Suprapubic skin (tissue), 4 donors: ENCODE measurements at places on chromosomes 12 and 14. TPM values are rescaled to one million over a fixed set of nuclear protein-coding genes. Genes with fewer than 3 reads are reported as not detected.

SLCO1B1 gene
- total RNA-seq, result not detected

PSME1 gene
- 79.7 TPM for total RNA-seq

SLC38A1 gene
- total RNA-seq, result 110 TPM

BDKRB2 gene
- 14.4 TPM for total RNA-seq

HOXC11 gene
- total RNA-seq, result 3.1 TPM

GALNT8 gene
- 0.34 TPM for total RNA-seq

SLC7A8 gene
- total RNA-seq, result 67.7 TPM

RNASE9 gene
- total RNA-seq, result not detected

GRIN2B gene
- total RNA-seq, result not detected

TMEM132D gene
- total RNA-seq, result not detected

DNA sequence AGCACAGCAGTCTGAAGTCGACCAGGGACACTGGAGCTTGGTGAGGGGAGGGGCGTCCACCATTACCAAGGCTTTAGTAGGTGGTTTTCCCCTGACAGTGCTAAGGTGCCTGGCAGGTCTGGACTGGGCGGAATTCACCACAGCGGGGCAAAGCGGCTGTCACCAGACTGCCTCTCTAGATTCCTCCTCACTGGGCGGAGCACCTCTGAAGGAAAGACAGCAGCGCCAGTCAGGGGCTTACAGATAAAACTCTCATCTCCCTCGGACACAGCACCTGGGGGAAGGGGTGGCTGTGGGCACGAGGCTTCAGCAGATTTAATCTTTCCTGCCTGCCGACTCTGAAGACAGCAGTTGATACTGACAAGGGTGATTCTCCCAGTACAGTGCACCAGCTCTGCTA lies 39.1 kb downstream of the DDHD1 start:
- no peak overlapping the region for H3K4me3 ChIP-seq
- no peak overlapping the region for H3K27ac ChIP-seq
- H3K4me1 ChIP-seq, result no peaks in the 10 kb centered on the region
- no peaks in the 10 kb centered on the region for H3K36me3 ChIP-seq

GRCh38 chr12:24596768-24597388 lies 352.0 kb downstream of the BCAT1 start:
- no peak overlapping the region for H3K4me3 ChIP-seq
- no peaks in the 10 kb centered on the region for H3K4me1 ChIP-seq
- no peak overlapping the region for H3K27ac ChIP-seq
- no peaks in the 10 kb centered on the region for H3K36me3 ChIP-seq

GRCh38 chr12:88552610-88553079 lies 27.6 kb downstream of the KITLG start:
- no peak overlapping the region for H3K4me3 ChIP-seq
- no peaks in the 10 kb centered on the region for H3K36me3 ChIP-seq
- H3K4me1 ChIP-seq, result peaks cover 34% of the 10 kb centered on the region
- no peaks in the 10 kb centered on the region for H3K27me3 ChIP-seq
- no peak for DNase-seq

GRCh38 chr12:61356485-61356884 lies 903.7 kb upstream of the USP15 start:
- H3K27ac ChIP-seq, result no peak overlapping the region

DNA sequence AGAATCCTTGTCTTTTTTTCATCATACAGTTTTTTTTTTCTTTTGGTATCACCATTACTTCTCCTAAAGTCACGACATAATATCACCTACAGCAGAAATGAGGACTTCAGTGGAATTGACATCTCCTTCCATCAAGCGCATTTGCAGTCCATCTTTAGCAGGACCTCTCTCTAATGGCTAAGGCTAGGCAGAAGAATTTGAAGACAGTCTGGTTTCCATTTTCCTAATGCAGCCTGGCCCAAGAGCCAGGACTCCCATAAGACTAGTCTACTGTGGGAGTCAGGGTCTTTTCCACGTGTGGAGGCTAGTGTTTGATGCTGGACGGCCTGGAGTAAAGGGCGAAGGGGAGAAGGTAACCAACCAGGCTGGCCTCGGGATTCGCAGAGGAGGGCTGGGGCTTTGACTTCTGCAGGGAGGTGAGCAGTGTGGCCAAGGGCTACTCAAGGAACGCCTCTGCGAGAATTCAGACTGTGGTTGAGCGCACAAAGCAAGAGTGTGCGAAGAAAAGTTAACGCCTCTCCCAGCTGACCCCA lies 769 bp upstream of the ZNF740 start:
- peaks cover 49% of the 10 kb centered on the region for H3K4me1 ChIP-seq
- no peaks in the 10 kb centered on the region for H3K27me3 ChIP-seq
- H3K36me3 ChIP-seq, result peaks cover 21% of the 10 kb centered on the region
- no peak for DNase-seq
- peak overlapping the region; percentile 88 for H3K27ac ChIP-seq
- H3K4me3 ChIP-seq, result peak overlapping the region; percentile 61

- H3K36me3 ChIP-seq, result peaks cover 19% of the 10 kb centered on the region
- DNase-seq, result no peak
- no peaks in the 10 kb centered on the region for H3K27me3 ChIP-seq
- peak within 1 kb of the TSS; percentile 63 for H3K27ac ChIP-seq
- H3K4me3 ChIP-seq, result peak within 1 kb of the TSS; percentile 85
These were observed at the start of gene MARCHF9 for GRCh38 chr12:57754411-57755193. Gene MARCHF9, plus strand, starts transcription at chr12:57755103. Its CDS starts 426 bp downstream, at chr12:57755529.

DNA sequence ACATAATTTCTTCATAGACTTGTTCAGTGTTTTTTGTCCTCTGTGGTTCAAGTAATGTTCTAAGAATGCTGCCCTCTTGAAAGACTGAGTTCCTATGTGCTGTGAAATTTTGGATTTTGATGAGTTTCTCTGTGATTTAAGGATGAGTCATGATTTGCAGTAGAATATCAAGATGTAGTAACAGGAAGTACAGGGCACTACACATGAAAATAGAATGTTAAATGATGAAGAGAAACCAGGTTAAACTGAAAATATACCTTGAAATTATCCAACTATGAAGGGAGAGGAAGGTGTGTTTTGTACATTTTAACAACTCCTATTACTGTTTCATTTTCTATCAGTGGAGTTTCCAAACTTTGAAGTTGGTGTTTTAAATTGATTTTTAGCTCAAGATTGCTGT lies 4.8 kb downstream of the ELK3 start:
- H3K4me3 ChIP-seq, result no peak overlapping the region
- no peaks in the 10 kb centered on the region for H3K27me3 ChIP-seq
- DNase-seq, result no peak

DNA sequence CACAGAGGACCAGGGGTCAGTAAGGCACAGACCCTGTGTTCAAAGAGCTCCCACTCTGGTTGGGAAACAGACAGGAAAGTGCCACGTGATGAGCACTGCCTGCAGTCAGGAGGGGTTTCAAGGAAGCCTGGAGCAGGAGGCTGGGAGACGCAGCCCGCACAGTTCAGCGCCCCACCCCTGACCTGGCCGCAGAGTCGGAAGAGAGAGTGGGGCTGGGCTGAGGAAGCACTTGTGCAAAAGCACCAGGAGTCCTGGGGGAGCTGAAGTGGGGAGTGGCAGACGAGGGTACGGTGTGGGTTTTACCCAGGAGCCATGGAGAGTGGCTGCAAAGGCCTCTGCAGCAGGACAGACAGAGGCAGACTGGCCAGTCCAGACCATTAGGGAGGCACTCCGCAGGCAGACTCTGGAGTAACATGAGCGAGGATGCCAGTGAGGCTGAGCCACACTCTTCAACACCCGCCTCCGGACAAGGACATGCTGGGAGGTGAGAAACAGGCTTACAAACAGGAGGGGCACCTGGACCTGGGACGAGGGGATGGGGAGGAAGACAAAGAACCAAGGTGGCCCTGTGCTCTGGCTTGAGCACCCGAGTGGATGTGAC lies 85.7 kb upstream of the GPR68 start:
- peaks cover 16% of the 10 kb centered on the region for H3K4me1 ChIP-seq
- DNase-seq, result no peak
- H3K27ac ChIP-seq, result no peak overlapping the region
- H3K27me3 ChIP-seq, result no peaks in the 10 kb centered on the region
- H3K4me3 ChIP-seq, result no peak overlapping the region

- H3K4me1 ChIP-seq, result peaks cover 57% of the 10 kb centered on the region
- peaks cover 25% of the 10 kb centered on the region for H3K36me3 ChIP-seq
- H3K4me3 ChIP-seq, result peak overlapping the region; percentile 21
- DNase-seq, result no peak
These were observed 101.5 kb downstream of the GPR135 start for GRCh38 chr14:59363531-59364226.

- H3K36me3 ChIP-seq, result no peaks in the 10 kb centered on the region
- H3K27ac ChIP-seq, result no peak overlapping the region
- no peak overlapping the region for H3K4me3 ChIP-seq
- no peaks in the 10 kb centered on the region for H3K27me3 ChIP-seq
- no peaks in the 10 kb centered on the region for H3K4me1 ChIP-seq
These were observed 95.1 kb downstream of the LLPH start for GRCh38 chr12:66035288-66035966.

DNA sequence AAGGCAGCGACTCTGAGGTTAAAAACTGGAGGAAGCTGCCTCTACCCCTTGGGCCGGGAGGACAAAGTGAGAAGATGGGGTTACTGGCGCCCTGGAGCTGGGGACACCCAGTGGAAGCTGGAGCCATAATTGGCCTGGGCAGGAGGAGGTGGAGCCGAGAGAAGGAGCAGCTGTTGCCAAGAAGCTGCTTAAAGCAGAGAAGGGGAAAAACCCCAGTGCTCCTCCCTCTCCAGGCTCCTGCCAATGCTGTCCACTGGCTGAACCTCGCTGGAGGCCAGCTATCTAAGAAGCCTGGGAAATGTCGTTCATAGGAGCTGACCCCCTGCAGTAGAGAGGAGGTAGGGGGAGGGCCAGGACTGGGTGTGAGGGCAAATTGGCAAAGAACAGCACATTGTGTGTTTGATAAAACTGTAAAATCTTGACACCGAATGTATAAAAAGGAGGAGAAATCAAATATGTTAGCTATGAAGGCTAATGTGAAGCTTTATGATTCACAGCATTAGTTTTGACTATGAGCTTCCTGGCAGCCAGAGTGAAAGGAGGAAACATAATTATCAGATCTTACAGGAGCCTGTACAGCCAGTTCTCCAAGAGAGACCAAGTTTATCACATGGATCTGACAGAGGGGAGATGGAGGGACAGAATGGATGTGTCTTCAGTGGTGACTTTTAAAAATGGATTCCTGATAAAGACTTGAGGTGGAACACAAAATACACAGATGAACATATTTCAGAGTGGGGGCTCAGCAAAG lies 9.5 kb downstream of the HHIPL1 start:
- peaks cover 20% of the 10 kb centered on the region for H3K27me3 ChIP-seq
- H3K4me3 ChIP-seq, result no peak overlapping the region
- DNase-seq, result no peak
- H3K36me3 ChIP-seq, result no peaks in the 10 kb centered on the region
- H3K27ac ChIP-seq, result no peak overlapping the region
- H3K4me1 ChIP-seq, result peaks cover 4% of the 10 kb centered on the region

DNA sequence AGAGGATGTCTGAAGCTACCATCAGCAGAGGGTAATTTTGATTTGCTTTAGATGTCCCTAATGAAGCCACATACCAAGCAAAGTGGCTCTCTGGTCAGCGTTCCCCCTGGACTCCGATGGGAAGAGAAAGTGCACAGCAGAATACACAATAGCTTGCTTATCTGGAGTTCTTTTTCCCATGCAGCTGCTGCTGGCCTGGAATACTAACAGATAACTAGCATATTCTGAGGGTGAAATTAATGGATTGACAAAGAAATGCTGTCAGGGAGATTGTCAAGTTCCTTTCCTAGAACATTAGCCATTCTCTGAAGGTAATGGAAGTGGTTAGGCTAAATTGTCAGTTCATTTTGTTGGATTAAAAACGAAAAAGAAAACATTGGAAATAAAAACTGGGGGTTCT lies 391.3 kb downstream of the FLRT2 start:
- no peaks in the 10 kb centered on the region for H3K36me3 ChIP-seq
- no peaks in the 10 kb centered on the region for H3K27me3 ChIP-seq
- no peak overlapping the region for H3K4me3 ChIP-seq
- no peaks in the 10 kb centered on the region for H3K4me1 ChIP-seq
- no peak for DNase-seq
- no peak overlapping the region for H3K27ac ChIP-seq

- peaks cover 15% of the 10 kb centered on the region for H3K4me1 ChIP-seq
- H3K4me3 ChIP-seq, result no peak overlapping the region
- H3K27me3 ChIP-seq, result peaks cover 72% of the 10 kb centered on the region
These were observed 2.2 kb downstream of the NOS1 start for GRCh38 chr12:117359029-117359845.

- peaks cover 3% of the 10 kb centered on the region for H3K4me1 ChIP-seq
- no peaks in the 10 kb centered on the region for H3K27me3 ChIP-seq
- H3K4me3 ChIP-seq, result no peak overlapping the region
- no peak overlapping the region for H3K27ac ChIP-seq
These were observed 13.7 kb upstream of the OR6J1 start for GRCh38 chr14:22657861-22658260.

DNA sequence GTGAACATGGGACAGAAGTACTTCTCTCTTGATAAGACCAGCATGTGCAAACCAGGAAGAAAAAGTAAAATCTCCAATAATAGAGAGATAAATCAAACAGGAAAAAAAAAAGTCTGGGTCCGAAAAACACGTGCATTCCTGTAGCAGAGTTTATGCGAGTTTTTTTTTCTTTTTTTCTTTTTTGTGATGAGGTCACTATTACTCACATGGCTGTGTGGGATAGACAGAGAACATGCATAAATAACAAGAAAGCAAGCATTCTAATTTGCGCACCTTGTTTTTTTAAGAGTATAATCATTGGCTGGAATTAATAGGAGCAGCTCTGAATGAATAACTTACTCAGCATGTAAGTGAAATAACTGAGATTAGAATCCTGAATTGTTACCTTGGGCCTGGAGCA lies 91.9 kb upstream of the CPM start:
- no peak for DNase-seq
- H3K27ac ChIP-seq, result peak overlapping the region; percentile 76
- H3K4me3 ChIP-seq, result no peak overlapping the region
- no peaks in the 10 kb centered on the region for H3K27me3 ChIP-seq
- H3K4me1 ChIP-seq, result peaks cover 19% of the 10 kb centered on the region
- no peaks in the 10 kb centered on the region for H3K36me3 ChIP-seq

- H3K27ac ChIP-seq, result no peak overlapping the region
- H3K4me3 ChIP-seq, result no peak overlapping the region
- no peak for DNase-seq
- H3K4me1 ChIP-seq, result peaks cover 26% of the 10 kb centered on the region
These were observed 103.7 kb downstream of the SCARB1 start for GRCh38 chr12:124759841-124760503.

GRCh38 chr12:124940143-124940392 lies 25.6 kb upstream of the UBC start:
- DNase-seq, result no peak
- H3K4me3 ChIP-seq, result peak overlapping the region; percentile 46
- peaks cover 36% of the 10 kb centered on the region for H3K4me1 ChIP-seq
- H3K36me3 ChIP-seq, result peaks cover 8% of the 10 kb centered on the region
- H3K27ac ChIP-seq, result peak overlapping the region; percentile 77
